ENCODE measurements at places on chromosomes 5 and 9.

DNA sequence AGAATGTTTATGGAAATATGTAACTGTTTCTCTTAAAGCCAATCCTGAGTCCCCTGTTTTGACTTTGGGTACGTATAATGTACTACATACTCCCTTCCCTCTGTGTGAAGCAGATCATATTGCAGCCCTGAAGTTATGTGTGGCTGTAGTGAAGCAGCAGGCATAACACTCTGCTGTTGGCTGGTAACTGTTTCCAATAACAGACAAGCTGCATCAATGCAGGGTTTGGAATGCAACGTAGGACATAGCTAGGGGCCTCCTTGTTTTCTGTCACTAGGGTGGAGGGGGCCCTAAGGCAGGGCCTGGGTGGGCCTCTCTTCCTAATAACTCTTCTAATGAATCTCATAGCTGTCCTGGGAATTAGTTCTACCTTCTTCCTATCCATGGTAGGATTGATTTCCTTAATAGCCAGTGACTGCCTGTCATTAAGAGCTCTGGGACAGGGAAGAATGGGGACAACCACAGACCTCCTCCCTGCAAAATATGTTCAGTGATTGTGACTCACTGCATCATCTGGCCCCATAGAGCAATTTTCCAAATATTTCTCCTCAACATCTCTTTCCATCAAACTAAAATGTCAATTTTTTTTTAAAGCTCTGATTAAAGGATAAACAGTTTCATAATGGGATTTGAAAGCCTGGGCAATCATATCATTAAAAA lies 129.6 kb upstream of the HMHB1 start:
- DNase-seq, result no peak

DNA sequence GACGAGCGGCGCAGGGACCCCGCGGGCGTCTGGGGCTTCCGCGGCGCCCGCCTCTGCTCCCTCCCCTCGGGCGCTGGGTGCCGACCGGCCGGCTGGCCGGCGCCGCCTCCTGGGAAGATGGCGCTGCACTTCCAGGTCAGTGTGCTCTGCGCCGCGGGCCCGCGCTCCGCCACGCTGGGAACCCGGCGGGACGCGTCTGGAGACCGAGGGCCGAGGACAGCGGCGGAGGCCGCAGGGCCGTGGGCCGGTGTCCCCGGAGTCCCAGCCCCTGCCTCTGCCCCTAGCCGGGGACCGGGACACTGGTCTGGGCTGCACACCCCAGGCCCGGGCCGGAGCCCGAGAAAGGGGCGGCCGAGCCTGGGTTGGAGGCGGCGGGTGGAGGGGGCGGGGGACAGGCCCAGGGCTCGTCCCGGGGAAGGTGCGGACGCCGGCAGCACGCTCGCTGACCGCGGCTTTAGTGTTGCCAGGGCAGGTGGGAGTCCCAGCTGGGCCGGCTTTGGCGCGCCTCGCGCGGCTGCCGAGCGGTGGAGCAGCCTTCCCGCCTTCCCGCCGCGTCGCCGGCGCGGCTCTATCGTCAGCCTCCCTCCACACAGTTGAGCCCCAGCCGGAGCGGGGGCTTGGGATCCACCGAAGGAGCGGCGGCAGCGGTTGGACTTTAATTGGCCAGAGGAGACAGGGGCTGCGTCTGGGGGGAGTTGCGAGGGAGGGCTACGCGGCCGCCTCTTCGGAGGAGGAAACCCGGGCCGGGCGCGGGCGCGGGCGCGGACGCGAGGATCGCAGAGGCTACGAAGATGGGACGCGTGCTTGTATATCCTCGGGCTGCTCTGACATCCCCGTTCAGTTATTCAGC lies at the start of gene RANBP17:
RANBP17 (plus strand) TSS at position 102 of the 850 bp plus-strand sequence.
- DNase-seq, result peak; percentile 2

DNA sequence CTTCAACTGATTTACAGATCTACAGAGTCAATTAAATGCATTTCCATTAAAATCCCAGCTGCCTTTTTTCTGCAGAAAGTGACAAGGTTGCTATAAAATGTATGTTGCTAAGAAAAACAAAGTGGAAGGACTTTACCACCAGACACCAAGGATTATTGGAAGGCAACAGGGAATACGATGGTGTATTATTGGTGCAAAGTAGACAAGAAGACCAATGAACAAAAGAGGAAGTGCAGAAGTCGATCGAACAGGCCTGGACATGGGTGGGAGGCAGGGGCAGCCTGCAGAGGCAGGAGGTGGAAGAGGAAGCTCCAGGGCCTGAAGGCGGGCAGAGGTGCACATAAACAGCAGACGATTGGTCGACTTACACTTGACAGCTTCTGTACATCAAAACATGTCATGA lies 10.6 kb upstream of the SLC6A19 start:
- DNase-seq, result no peak

- no peak for DNase-seq
Observed at GRCh38 chr9:95468791-95469190, 48.0 kb downstream of the PTCH1 start.

DNA sequence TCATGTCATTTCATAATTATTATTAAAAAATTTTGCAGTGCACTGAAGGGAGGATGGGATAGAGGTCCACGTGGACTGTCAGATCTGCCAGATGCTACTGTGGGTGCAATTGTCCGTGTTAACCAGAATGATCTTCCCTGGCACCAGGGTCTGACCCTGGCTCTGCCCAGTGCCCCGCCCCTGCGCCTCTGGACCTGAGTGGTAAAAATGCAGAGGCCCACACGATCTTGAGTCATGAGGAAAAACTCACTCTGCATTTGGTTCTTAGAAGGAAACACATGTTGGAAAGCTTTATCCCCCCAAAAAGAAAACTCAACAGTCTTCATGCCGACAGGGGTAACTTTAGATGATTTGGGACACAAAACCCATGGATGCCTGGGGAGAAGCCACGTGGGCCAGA lies 20.1 kb upstream of the BARX1 start:
- no peak for DNase-seq

GRCh38 chr5:115296124-115297022 lies at the start of gene CCDC112:
CCDC112 (minus strand) TSS chr5:115296654; CDS start chr5:115296543, 111 bp downstream.
- peak; percentile 85 for DNase-seq

DNA sequence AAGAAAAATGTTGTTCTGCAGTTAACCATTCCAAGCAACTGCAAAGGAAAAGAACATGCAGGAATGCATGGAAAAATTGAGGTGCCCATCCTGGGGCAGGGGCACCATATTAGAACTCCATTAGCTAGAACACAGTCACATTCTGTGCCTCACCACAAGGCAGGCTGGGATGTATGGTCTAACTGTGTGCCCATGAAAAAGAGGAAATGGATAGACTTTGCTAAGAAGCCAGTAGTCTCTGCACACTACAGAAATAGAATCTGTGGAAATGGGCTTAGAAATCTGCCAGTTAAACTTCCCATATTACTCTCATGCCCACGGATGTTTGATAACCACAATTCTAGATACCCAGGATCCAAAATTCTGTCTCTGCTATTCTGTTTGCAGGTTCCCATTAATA lies 423.8 kb upstream of the SMARCA2 start:
- DNase-seq, result no peak

Data from activated CD4-positive, alpha-beta T cell treated with anti-CD3 and anti-CD28 coated beads for 48 hours (primary cell).